ENCODE measurements at places on chromosomes 3 and 15.
A peak's percentile ranks its signal among the peaks of the same experiment; 100 is the strongest.

DNA sequence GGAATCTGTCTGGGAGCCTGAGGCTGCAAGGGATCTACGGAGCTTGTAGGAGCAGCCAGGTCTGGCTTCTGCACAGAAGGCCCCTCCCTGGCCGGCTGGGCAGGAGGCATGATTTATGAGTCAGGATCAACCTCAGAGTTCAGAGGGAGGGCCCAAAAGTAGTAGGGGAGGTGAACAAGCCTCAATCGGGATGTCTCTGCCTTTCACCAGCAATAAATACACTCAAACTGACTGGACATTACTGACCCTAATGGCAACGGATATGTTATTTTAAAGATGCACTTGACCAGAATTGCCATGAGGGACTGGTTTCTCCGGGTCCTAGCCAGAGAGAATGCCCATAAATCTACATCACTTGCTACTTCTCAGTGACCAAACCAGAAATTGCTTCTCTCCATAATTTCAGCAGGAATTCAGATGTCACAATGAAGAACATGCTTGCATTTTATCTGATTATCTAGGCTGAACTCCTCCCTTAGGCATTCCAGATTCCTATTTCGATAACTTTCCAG, 109.6 kb upstream of the LMOD3 start:
- no peak for DNase-seq

GRCh38 chr15:34039790-34040113, 748 bp upstream of the AVEN start:
- no peak for DNase-seq

DNA sequence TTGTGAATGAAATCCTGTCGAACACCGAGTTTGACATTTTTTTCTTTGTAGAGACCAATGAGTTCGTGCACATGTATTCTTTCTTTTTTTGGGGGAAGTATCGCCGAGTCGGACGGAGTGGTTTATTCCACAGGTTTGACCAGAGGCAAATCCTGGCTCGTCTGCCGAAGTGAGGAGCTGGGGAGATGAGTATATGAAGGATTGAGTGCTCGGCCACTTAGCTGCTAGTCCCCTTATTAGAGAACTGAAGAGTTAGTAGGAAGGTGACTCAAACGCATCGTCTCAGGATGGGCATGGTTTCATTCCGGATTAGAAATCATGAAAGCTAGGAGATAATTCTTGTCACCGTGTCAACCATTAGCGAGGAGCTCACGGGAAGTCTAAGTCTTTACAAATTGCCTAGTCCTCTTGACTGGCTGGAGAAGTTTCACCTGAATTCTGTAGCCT, 154.7 kb upstream of the GOLIM4 start:
- no peak for DNase-seq

DNA sequence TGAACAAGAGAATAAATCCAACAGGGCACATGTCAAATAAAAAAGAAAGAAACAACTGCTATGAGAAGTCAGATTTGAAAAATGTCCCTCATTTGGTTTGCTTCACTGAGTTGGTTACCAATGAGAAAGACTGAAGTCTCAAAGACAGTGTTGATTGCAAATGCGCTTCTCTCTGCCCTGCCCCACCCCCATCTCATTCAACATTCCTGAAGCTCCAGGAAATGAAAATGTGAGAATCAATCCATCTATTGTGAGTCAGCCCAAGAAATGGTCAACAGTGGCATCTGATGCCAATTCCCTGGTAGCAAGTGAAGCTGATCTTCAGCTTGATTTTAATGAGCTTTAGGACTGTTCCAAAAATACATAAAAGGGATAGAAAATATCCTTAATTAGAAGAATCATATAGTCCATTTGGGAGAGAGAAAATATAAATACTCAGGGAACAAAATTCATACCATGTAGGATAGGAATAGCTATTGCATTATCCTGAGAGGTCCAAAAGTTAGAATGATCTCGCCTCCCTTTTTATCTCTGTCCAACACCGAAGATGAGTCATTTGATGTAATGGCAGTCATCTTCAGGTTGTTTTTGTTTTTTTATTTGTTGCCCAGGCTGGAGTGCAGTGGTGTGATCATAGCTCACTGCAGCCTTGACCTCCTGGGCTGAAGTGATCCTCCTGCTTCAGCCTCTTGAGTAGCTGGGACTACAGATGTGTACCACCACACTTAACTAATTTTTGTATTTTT, 200.3 kb upstream of the UMPS start:
- no peak for DNase-seq

DNA sequence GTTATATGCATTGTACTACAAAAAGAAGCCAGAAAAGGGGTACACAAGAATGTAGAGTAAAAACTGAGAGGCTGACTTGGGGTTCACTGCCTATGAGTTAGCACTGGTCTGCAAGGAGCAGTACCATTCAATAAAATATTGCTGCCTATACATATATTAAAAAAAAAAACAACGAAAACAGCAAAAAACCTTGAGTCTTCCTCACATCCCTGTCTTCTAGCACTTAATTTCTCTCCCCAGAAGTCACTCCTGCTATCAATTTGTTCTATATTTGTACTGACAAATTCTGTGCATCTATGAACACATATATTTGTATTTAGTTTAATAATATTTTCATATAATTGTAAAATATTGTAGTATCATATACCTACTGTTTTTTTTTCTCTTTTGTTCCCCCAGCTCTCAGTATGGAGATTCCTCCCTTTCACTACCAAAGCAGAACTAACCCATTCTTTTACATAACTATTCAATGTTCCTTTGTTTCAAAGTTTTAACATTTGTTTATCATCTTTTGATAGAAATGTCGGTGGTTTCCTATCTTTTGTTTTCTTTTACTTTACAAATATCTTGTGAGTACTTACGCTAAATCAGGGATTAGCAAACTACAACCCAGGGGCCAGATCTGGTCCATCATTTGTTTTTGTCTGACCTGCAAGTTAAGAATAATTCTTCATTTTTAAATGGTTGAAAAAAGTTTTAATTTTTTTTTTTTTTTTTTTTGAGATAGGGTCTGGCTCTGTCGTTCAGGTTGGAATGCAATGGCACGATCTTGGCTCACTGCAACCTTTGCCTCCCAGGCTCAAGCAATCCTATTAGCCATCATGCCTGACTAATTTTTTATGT, 14.8 kb upstream of the FEM1B start:
- DNase-seq, result no peak

GRCh38 chr3:194632809-194633348, 340 bp downstream of the TMEM44 start:
- DNase-seq, result no peak

DNA sequence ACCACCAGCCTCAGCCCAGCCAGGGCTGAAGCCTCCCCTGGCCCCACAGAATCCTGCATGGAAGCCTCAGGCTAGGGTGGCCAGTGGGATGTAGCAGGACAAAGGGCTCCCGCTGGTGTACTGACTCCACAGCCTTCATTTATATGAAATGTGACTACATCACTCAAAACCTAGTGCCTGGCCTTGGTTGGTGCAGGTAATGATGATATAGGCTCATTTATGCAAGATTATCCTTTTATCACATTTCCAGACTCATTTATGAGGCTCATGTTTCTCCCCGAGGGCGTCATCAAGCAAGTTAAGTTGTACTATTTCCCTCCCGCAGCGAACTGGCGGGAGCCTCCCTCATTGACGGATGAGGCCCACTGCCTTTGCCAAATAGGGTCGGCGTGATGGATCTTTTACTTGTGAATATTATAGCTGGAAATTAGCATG, 179.1 kb upstream of the SMAD3 start:
- no peak for DNase-seq

DNA sequence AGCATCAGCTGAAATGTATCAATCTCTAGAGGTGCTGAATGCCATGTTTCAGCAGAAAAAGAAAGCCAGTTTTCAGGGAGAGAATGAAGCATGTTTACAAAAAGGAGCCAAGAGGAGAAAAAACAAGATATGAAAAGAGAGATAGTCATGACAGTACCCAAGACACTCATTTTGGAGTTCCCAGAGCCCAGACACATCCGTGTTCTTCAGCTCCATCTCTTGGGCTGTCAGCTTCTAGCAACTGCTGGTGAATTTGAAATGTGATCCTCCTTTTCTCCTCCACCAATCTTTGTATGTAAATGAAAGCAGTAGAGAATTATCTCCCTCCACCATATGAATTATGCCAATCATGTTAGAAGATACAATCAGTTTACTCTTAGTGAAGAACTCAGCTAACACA, 93.0 kb upstream of the SLC25A36 start:
- no peak for DNase-seq

DNA sequence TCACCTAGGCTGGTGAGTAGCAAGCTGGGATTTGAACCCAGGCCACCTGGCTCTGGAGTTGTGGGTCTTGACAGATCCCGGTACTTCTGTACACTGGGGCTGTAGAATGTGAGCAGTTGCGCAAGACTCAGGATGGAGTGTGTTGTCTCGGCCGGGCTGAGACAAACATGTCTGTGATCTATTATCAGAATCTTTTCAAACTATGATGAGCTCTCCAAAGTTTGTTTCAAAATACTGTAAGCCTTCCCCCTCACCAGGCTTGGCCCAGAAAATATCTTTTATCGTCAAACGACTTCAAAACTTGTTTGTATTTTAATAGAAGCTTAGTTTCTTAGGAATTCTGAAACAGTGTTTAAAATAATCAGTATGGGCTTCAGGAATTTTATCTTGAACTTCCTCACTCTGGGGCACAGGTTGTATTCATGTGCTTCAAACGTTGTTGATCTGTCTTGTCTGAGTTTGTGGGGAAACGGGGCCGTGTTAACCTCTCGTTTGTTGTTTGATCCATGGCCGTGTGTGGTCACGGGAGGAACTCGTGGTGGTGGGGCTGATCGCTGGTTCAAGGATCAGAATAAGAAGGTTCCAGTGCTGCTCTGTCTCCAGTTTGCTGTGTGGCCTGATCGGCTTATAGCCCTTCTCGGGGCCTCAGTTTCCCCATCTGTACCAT, 40.3 kb upstream of the TFRC start:
- no peak for DNase-seq

GRCh38 chr3:72446218-72447058, 401.8 kb downstream of the SHQ1 start:
- DNase-seq, result peak; percentile 10

- DNase-seq, result no peak
Measured at GRCh38 chr15:101213570-101213969, 38.3 kb downstream of the CHSY1 start.

DNA sequence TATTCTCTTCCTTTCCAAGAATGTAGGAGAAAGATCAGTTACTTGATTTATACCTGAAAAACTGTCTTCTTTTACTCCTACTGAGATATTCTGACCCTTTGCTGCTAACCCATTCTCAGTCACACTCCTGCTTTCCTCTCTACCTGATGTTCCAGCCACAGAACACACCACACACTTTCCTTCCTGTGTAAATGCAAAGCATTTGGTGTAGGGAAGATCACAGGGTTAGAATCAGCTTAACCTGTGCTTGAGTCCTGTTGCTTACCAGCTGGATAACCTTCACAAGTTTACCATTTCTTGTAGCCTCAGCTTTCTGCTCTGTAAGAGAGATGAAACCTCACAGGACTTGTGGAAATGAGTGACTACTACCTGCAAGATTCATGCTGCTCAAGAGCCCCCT, 489.8 kb upstream of the GOLIM4 start:
- no peak for DNase-seq

GRCh38 chr15:101669744-101670143, 17.6 kb upstream of the TM2D3 start:
- no peak for DNase-seq

DNA sequence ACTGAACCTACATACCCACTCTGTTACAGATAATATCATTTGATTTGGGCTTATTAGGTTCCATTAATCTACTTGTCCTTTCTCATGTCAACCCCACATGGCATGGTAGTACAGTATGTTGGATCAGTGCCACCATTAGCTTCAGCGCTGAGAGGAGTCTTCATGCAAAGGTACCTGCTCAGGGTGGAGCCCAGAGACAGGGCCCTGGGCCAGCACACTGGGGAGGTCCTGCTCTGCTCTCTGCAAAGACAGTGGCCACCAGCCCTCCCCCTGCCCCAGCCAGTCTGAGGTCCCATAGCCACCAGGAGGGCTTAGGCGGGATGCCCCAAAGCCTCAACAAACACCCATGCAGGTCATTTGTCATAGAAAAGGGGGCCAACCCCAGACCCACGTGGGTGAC, 71.0 kb downstream of the ATP10A start:
- no peak for DNase-seq

GRCh38 chr3:161263057-161263456, 41.9 kb downstream of the NMD3 start:
- DNase-seq, result no peak

DNA sequence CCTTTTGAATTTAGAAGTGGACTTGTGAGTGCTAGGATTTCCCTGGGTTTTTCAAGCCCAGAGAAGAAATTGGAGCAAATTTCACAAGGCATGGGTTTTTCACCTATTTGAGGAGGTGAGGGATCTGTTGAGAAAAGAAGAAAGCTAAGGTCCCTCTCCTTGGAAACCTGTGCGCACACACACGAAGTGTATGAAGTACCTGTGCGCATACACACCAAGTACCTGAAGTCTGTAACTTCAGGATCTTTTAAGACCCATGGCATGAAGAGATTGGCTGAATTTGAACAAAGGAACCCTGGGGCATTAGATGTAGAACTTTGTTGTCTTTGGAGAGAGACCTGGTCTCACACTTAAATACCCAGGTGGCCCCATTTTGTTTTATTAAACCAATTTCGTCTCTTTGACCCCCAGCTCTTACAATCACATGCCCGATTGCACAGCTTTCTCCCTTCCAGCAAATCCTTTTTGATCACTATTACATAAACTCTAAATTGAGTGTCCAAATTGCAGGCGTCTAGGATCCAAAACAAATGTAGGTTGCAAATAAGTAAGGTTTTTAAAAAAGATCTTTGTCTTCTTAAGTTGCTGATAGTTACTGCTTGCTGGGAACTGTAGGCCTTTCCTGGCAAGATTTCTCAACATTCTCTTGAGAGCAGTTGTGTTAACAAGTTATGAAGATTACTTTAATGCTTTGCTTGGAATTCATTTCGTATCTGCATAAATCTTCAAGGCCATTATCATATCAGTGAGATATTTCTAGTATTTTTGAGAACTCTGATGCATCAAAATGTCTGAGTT, 64.3 kb downstream of the CMTM8 start:
- DNase-seq, result no peak

- DNase-seq, result no peak
Measured at GRCh38 chr15:55770261-55770660, 27.3 kb upstream of the PRTG start.

DNA sequence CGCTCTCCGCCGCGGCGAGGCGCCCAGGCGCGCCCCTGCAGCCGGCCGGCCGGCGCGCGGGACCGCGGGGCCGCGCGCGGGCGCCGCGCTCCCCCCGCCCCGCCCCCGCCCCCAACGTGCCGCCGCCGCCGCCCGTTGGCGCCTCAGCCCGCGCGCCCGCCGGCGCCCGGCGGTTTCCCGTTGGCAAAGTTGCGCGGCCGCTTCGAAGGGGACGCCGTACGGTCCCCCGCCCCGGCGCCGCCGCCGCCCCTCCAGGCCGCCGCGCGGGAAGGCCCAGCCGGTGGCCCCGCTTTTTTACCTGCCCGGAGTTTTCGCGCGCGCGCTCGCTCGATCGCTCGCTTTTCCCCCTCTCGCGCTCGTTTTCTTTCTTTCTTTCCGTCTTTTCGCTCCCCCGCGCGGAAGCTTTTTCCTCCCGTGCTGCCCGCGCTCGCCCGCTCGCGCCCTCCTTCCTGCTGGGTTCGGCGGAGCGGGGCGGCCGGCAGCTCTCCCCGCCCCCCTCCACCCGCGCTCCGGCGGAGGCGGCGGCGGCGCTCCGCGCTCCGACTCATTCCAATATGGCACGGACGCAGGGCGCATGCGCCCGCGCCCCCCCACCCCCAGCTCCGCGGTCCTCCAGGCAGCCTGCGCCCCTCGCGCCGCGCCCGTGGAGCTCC, at the start of gene SFMBT1:
Gene SFMBT1 (minus strand): TSS at position 556 of the 653 bp plus-strand sequence. CDS start 76,945 bp downstream, outside the sequence.
- DNase-seq, result peak; percentile 50

- DNase-seq, result no peak
Measured at GRCh38 chr3:66106788-66107187, 68.1 kb upstream of the MAGI1 start.
